Psoas muscle (tissue), 8 donors: ENCODE measurements at places on chromosomes 12 and 14. TPM values are rescaled to one million over a fixed set of nuclear protein-coding genes. Genes with fewer than 3 reads are reported as not detected.

The FBXO33 gene
- 3.8 TPM for total RNA-seq

The CMTM5 gene
- total RNA-seq: not detected

The OVCH1 gene
- 0.10 TPM for total RNA-seq

The STRAP gene
- 94.3 TPM for total RNA-seq

The KLRC1 gene
- not detected for total RNA-seq
